ENCODE measurements at places on chromosomes 4 and X.

- DNase-seq, result no peak
These were observed 14.1 kb downstream of the S100G start for GRCh38 chrX:16664074-16664473.

- no peak for DNase-seq
These were observed 17.5 kb downstream of the ANKRD50 start for GRCh38 chr4:124694946-124695598.

- DNase-seq, result no peak
These were observed 42.4 kb upstream of the GAB1 start for GRCh38 chr4:143294310-143294709.

DNA sequence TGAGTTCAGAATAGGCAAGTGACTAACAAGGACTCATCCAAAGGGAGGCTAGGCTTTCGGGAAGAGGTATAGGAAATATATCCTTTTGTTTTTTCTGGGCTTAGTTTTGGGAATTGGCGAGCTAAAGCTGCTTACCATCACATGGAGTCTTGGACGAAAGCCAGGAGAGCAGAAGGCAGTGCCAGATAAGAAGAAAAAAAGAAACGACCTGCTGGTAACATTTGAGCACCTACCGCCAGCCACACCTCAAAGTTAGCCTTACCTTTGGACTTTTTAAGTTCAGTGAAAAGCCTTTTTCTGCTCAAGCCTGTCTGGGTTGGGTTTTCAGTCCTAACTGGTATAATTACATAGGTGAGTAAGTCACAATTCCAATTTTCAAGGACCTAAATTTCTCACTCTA, 85.1 kb upstream of the LCORL start:
- DNase-seq, result no peak

DNA sequence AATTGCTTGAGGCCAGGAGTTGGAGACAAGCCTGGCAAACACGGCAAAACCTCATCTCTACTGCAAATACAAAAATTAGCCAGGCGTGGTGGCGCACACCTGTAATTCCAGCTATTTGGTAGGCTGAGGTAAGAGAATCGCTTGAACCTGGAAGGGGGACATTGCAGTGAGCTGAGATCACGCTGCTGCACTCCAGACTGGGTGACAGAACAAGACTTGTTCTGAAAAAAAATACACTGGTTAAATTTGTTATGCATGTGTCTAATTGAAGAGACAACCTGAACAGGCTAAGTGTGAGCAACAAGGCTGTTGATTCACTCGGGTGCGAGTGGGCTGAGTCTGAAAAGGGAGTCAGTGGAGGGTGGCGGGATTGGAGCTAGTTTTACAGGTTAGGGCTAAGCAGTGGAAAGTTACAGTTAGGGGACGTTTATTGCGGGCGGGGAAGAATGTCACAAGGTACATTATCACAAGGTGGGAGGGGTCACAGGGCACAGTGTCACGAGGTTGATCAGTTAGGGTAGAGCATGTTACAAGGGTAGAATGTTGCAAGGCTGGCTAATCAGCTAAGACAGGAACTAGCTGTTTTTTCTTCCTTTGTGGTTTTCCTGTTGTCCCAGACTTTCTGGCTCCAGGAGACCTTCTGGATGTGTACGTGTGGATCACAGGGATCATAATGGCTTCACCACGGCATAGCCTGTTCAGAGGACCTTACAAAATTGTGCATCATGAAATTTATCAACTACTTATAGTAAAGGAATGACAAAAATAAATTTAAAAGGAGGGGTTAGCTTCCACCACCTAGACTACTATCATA, 115.8 kb downstream of the NAA11 start:
- no peak for DNase-seq

GRCh38 chrX:68918202-68918601, 89.4 kb downstream of the EFNB1 start:
- DNase-seq, result no peak

DNA sequence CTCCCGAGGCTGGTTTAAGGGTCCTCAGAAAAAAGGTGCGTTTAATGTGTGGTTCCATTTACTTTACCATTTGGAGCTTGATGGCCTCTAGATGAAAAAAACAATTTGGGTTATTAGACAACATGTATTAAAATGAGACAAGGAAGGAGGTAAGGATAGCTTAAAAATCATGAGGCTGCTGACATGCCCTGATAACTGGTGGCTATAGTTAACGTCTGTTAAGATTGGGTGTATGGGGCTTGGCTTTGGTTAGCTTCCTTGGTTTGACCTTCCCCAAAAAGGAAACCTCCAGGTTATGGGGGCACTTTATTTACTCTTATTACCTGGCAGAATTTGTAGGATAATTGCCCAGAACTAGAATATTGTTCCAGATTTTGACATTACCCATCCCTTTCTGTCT, 51.5 kb downstream of the HMGB2 start:
- no peak for DNase-seq
